ENCODE measurements at places on chromosomes 6 and 20. TPM values are rescaled to one million over a fixed set of nuclear protein-coding genes. Genes with fewer than 3 reads are reported as not detected.

OR2B6 gene
- total RNA-seq: not detected

CEP250 gene
- total RNA-seq: 56.4 TPM

DNA sequence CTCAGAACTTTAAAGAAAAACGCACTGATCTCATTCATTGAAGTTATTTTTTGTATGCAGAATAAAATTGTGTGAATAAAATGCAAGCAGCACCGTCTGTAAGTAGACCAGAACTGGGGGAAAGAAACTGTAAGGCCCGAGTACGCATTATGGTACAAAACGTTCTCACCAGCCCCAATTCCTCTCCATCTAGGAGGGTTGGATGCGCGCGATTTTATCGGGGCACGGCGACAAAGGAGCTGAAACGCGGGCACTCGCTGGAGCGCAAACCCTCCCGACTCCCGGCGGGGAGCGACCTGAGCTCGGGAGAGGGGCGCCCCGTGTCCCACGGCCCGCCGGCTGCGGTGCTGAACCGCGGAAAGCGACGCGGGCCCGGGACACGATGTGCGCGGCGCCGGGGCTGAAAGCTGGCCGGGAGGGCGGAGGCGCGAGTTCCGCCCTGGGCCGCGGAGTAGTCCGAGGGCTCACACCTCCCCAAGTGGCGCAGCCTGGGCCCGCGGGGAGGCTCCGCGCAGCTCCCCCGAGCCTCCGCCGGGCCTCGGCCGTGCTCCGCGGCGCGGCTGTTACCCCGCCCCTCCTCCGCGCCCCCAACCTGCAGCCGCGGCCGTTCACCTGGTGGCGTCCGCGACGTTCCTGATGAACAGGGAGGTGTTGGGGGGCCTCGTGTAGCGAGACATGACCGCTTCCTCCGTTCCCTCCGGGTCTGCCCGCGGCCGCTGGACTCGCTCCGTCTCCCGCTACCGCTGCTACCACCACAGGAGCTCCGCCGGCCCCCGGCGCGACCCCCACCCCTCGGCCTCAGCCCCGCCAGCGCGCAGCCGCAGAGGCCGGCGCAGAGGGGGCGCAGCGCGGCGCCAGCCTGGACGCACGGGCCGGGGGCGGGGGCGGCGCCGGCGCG, at the start of gene SRSF12:
Gene SRSF12, minus strand, starts transcription at position 861 of the 898 bp plus-strand sequence. Its CDS starts 184 bp downstream, at position 677.
- peak; percentile 51 for DNase-seq

GRCh38 chr6:39893286-39893685, 41.0 kb downstream of the MOCS1 start:
- DNase-seq: no peak

DNA sequence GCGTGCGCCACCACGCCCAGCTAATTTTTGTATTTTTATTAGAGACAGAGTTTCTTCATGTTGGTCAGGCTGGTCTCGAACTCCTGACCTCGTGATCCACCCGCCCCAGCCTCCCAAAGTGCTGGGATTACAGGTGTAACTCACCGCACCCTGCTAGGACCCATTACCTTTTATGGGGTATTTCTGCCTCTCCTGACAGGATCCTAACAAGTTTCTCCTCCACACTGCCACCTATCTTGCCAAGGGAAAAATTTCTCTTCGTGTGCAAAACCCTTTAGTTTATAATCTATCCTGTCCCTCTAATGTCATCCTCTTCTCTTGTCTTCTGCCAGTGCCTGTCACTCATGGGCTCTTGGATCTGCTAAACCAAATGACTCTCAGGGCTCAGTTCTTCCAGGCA, 1.9 kb downstream of the STMND1 start:
- no peak for DNase-seq

DNA sequence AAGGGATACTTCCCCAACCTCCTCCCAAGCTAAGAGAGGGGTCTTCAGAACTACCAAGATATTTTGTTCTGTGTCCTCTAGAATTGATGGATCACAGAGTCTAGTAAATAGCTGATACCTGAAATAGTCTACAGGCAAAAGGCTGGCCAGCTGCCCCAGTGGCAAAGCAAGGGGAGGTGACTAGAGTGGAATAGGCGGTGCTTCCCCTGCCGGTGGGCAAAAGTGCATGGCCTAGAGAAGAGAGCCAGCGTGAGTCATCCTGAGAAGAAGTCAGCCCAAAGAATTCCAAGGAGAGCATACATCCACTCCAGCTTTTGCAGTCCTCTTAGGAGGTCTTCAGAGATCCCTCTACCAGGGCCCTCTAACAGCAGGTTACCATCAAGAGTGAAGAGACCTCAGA, 14.7 kb downstream of the DPPA5 start:
- DNase-seq: peak; percentile 6

GRCh38 chr6:71706523-71706922, 179.8 kb upstream of the RIMS1 start:
- DNase-seq: no peak

DNA sequence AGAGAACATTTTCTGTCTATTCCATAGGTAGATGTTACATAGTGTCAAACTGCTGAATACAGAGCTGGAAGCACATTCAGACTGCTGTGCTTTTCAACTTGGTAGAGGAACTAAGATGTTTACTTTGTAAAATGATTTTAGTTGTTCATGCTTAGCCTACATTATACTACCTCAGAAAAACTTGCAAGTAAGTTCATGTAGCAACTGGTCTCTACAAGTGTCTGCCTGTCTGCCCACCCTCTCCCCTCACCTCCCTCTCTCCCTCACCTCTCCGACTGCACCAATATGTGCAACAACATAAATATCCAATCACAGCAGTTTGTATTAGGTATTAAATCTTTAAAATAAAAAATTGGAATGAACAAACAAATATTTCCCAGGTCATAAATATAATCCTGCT, 25.3 kb downstream of the ELOVL4 start:
- no peak for DNase-seq

DNA sequence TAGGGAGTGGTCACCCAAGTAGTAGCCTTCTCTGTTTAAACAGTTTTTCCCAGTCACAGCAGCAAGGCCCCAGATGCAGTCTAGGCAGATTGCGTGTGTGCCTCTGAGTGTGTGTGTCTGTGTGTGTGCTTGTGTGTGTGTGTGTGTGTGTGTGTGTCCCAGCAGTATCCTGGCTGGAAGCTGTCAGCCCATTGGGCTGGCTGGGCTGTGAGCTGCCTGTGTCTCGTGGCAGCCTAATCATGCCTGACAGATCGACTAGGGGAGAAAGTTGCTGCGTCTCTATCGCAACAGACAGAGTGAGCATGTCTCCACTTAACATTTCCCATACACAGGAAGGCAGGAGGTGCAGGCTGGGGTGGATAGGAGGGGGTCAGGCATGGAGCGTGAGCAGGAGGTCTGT, 42.9 kb upstream of the LRFN2 start:
- DNase-seq: no peak

GRCh38 chr6:109503327-109504224, 20.6 kb upstream of the ZBTB24 start:
- no peak for DNase-seq

- DNase-seq: peak; percentile 51
Observed at GRCh38 chr6:37256692-37257319, 766 bp upstream of the TBC1D22B start.

DNA sequence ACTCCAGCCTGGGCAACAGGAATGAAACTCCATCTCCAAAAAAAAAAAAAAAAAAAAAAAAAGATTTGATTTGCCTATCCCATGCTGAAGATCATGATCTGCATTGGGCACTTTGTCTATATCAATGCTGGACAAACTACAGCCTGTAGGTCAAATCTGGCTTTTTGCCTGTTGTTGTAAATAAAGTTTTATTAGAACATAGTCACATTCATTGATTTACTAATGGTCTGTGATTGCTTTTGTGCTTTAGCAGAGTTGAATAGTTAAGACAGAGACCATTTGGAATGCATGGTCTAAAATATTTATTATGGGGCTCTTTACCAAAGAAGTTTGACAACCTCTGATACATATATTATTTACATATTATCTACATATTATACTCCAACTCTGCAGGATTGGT, 14.0 kb downstream of the PBOV1 start:
- DNase-seq: no peak
